ENCODE measurements at places on chromosomes 7 and 10.

DNA sequence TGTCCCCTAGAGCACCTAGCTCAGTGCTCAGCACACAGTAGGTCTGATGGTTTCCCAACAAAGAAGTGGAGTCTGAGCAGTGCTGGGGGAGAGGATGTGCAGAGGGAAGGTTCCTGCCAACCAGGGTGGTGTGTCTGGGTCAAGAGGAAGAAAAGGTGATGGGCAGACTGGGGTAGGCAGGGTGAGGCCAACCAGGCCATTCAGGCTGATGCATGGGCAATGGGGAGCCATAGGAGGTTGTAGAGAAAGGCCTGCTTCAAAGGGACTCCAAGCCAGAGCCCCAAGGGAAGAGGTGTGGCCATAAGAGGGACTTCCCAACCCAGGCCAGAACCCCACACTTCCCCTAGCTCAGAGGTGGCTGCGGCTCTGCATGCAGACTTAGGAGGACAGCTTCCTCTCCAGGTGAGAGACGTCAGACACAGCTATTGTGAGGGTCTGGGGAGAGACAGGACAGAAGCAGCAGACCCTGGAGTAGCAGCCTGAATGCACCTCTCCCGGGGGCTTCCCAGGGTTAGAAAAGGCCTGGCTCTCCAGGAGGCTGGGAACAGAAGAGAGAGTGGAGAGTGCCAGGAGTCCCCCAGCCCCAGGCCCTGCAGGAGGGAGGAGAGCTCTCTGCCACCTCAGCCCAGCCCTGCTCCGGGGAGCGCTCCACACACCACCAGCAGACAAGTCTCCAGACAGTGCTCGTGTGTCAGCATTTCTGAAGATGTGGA, 87.4 kb upstream of the ZMIZ1 start:
- DNase-seq, result no peak

GRCh38 chr10:28942012-28942411, 264.7 kb downstream of the BAMBI start:
- DNase-seq, result no peak

DNA sequence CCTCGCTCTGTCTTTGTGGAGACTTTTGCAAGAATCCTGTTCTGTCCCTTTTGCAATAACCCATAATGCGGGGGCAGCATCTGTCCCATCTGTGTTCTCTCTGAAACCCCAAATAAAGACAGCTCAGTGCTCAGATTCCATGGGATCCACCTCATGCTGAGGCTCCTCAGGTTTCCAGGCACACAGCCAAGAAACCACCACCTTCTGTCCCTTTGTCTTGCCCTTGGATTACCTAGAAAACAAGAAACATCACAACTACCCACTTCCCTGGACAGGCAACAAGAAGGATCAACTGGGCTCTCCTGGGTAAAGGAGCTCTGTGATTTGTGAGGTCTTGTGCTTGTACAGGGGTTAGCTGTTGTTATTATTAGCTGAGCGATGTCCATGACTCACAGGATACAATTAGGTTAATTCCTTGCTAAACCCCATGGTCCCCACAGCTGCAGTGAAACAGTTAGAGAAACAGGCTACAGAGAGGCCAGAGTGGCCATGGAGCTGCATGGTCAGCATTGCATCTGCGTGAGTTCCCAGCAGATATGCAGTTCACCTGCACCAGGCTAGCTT, 50.2 kb downstream of the CXCL12 start:
- no peak for DNase-seq

DNA sequence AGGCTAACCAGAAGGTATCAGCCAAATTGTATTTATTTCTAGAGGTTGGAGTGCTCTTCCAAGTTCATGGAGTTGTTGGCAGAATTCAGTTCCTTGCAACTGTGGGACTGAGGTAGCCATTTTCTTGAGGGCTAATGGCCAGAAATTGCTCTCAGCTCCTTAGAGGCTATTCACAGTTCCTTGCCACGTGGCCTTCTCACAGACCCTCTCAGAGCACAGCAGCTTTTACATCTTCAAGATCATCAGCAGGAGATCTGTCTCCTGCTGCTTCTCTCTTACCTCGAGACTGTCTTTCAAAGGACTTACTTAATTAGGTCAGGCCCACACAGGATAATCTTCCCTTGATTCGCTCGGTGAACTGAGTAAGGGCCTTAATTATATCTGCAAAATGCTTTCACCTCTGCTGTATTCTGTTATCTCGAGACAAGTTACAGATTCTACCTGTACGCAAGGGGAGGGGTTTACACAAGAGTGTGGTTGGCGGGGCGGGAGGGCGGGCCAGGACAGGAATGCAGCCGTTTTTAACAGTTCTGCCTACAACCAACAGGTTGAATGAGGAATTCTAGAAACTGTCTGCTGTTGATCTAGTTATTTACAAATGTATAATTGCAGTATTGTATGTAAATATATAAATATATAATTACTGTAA, 15.0 kb downstream of the MIOS start:
- DNase-seq, result no peak

- DNase-seq, result no peak
These were observed 49.6 kb downstream of the KAT6B start for GRCh38 chr10:74875966-74876365.

GRCh38 chr7:31783221-31783620, 96.2 kb downstream of the PPP1R17 start:
- no peak for DNase-seq

DNA sequence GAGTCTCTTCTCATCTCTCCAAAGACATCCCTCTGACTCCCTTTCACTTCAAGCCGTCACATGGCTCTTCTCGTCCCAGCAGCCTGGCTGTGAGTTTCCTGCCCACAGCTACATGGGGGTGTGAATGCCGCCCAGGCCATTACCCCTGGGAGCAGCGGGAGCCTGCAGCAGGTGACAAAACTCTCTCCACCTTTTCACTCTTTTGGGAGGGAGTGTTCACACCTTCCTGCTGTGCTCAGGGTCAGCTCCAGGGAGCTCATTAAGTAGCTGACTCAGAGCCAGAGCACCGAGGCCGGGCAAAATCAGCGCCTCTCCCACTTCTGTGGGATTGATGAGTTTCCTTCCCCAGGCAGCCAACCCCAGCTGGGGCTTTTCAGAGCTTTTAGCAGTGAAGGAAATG, 271.3 kb downstream of the TYW1 start:
- no peak for DNase-seq

Measured in stimulated activated naive CD4-positive, alpha-beta T cell (primary cell).